IPS-NIHi11 (cell line): ENCODE measurements at places on chromosomes 16 and 17.

GRCh38 chr16:87860553-87861299 is 8.6 kb downstream of the SLC7A5 start:
- DNase-seq, result no peak

DNA sequence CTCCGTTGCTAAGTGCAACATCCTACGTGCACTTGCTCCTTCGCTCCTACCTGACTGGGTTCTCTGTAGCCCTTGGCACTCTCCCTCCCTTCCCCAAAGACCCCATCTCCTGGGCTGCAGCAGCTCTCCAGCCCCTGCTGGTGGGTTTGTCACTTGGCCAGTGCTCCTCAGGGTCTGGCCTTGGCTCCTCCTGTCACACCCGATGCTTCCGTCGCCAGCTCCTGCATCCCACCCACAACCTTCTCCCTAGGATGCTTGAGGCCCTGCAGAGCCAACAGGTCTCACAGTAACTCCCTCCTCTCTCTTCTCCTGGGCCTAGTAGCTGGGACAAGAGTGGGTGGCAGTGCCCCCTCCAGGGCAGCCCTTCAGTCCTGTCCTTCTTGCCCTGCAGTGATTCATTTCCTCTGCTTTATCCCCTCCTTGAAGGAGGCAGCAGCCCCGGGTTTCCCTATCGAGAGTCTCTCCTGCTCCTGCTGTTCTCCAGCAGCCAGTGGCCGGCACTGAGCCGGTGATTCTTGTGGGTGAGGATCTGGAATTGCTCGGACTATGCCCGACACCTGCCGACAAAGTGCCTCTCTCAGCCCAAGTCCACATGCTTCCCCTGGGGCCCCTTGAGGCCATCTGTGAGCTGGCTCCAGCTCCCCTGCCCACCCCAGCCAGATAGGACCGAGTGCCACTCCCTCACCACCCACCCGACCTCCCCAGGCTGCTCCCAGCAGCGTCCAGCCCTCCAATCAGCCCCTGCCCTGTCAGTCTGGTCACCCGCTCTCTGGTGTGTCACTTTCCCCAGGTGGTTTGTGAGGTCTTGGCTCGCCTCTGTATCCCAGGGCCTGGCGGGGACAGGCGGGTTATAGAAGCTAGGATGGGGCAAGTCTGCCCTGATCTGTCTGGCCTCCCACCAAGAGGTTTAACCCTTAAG is 3.8 kb downstream of the LITAFD start:
- peak; percentile 52 for DNase-seq

DNA sequence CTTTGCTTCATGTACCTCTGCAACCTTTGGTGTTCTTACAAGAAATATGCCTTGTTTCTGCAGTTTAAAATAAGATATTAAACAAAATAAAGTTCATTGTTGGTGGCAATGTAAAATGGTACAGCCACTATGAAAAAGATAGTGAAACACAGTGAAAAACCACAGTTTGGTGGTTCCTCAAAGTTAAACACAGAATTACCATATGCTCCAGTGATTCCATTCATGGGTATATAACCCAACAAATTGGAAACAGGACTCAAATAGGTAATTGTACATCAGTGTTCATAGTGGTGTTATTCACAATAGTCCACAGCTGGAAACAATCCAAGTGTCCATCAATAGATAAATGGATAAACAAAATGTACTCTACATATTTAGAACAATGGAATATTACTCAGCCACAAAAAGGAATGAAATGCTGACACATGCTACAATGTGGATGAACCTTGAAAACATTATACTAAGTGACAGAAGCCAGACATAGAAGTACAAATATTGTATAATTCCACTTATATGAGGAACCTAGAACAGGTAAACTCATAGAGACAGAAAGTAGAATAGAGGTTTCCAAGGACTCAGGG is 49.2 kb downstream of the CUEDC1 start:
- no peak for DNase-seq

DNA sequence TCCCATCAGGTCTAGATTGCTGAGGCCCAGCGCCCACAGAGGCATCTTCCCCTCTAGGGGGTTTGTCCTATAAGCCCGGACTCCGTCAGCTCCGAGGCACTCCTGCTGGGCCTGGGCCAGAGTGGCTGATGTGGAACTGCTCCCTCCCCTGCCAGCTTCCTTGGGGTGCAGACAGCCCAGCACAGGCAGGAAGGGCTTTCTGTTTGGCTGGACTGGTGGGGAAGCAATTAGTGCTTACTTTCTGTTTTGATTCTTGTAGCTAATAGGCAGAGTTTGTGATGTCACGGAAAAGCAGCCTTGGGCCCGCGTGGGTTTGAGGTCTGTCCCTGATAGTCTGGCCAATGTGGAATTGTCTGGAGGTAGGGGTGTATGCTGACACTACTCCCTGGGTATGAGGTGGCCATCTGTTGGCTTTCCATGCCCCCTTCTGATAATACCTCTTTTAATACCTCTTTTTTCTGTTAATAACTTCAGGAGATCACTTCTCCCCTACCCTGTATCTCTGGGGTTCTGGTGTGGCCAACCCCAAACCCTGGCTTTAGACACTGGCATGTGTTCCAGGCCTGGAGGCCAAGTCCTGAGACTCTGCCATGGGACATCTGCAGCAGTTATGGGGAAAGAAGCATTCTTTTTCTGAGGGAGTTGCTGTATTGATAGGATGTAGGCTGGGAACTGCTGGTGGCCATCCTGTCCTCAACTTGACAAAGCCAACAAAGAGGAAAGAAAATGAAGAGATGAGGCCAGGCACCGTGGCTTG is 190.9 kb downstream of the RAB11FIP4 start:
- no peak for DNase-seq

GRCh38 chr17:67422897-67423296 is 45.8 kb downstream of the PITPNC1 start:
- no peak for DNase-seq
